T-helper 2 cell (primary cell): ENCODE measurements at places on chromosomes 12 and 14.

DNA sequence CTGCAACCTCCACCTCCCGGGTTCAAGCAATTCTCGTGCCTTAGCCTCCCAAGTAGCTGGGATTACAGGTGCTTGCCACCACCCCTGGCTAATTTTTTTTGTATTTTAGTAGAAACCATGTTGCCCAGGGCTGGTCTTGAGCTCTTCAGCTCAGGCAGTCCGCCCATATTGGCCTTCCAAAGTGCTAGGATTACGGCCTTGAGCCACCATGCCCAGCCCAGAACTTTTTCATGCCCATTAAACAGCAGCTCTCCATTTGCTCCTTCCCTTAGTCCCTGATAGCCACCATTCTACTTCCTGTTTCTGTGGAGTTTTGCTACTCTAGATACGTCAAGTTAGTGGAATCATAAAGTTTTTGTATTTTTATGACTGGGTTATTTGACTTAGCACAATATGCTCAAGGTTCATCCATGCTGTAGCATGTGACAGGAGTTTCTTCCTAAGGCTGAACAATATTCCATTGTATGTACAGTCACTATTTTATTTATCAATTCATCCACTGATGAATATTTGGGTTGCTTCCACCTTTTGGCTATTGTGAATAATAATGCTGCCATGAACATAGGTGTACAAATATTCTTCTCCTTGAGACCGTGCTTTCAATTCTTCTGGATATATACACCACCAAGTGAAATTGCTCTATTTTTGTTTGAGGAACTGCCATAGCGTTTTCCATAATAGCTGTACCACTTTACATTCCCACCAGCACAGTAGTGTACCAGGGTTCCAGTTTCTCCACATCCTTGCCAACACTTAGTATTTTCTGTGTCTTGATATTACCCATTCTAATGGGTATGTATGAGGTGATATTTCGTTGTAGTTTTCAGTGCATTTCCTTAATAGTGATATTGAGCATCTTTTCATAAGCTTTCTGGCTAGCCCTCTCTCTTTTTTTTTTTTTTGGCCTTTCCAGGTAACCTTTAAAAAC, 15.0 kb downstream of the ATF1 start:
- DNase-seq = no peak

GRCh38 chr12:103956509-103957027, 9.1 kb upstream of the TDG start:
- no peak for DNase-seq

DNA sequence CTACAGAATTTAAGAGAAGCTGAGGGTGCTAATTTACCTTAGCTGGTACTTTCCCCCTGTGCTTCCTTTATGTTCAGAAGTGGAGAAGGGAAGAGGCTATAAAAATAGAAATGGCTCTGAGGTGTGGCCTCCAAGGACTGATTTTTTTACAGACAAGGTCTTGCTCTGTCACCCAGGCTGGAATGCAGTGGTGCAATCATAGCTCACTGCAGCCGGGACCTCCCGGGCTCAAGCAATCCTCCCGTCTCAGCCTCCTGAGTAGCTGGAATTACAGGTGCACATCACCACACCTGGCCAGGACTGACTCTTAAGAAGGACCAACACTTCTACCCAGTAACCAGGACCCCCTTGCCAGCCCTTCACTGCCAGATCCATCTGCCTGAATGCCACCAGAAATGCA, 23.9 kb upstream of the NAP1L1 start:
- no peak for DNase-seq

- no peak for DNase-seq
Measured at GRCh38 chr12:26197832-26198231, 2.5 kb downstream of the SSPN start.

- DNase-seq = no peak
Measured at GRCh38 chr14:28300356-28300755, 466.2 kb upstream of the FOXG1 start.

- DNase-seq = no peak
Measured at GRCh38 chr14:57831981-57832380, 33.9 kb downstream of the SLC35F4 start.

DNA sequence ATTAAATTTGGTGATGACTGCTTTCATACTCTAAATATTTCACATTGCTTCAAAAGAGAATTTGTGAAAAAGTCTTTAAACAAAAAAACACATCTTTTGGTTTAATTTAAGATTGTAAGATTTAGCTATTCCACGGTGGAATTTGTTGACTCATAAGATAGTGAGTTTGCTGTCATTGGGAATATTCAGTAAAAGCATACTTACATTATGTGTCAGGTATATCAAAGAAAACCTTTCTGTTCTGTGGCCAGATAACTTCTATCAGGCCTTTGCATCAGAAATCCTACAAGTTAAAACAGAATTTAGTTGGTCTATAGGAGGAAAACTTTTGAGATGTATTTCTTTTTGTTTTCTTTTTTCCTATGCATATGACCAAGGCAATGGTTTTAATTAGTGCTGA, 148.8 kb upstream of the E2F7 start:
- DNase-seq = no peak

DNA sequence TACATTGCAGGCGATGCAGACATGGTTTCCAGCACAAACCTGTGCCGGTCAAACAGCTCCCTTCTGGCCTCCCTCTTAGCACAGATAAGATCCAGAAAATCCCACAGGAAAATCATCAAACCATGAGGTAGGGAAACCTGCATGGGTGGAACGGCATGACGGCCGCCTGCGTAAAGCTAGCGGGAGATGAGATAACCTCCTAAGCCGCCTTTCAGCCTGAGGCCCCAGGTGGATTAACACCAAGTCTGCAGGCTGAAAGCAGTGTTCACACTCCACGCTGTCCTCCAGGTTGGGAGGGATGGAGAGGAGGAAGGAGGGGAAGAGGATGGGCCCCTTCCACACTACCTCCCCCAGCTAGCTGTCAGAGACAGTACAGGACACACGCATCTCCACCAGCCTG, 63.8 kb downstream of the TSPAN11 start:
- no peak for DNase-seq

DNA sequence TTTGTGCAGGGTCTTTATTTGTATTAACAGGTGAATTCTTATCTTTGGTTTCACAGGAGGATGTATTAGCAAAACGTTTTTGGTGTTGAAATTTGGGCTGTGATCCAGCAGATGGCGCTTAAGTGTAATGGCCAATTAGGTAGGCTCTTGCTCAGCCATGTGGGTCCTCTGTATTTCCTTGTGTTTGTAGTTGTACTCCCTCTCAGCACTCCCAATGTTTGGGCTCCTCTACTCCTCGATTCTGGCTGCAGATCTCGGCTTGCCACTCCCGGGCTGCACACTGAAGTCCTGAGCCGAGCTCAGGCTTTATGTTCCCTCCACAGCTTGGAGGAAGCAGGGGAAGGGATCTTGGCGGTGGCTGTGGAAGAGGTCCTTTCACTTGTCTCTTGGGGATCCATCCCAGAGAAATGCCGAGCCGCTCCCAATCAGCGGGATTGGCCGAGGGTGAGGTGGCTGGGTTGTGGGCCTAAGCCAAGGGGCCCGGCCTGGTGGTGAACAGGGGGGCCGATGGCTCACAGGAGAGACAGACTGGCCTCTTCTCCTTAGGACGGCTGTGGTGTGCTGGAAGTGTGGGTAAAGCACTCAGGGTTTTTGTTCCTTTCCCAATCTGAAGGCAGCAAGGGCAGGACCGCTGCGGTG, 133.7 kb downstream of the AEBP2 start:
- no peak for DNase-seq

GRCh38 chr12:116582610-116583009, 23.4 kb downstream of the MAP1LC3B2 start:
- no peak for DNase-seq

- no peak for DNase-seq
Measured at GRCh38 chr14:98114122-98114895, 1157.7 kb downstream of the BCL11B start.

- DNase-seq = no peak
Measured at GRCh38 chr12:76402259-76402658, 54.0 kb upstream of the BBS10 start.

DNA sequence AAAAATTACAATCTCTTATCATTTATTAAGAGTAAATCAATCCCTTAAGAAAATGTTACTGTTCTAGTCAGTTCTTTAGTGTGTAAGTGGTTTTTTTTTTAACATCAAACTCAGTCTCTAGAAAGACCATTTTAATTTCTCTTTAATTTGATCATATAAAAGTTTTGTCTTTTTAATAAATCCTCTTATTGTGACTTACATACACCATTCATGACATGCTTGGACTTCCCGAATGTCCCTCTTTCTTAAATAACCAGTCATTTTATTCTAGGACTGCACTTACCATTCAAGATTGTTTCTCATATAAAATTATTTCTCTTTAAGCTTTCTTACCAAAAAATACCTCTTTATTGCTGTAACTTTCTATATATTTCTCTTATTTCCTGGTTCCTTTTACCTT, 60.8 kb upstream of the EVL start:
- DNase-seq = no peak

GRCh38 chr12:10241727-10242126, 29.1 kb downstream of the GABARAPL1 start:
- no peak for DNase-seq

DNA sequence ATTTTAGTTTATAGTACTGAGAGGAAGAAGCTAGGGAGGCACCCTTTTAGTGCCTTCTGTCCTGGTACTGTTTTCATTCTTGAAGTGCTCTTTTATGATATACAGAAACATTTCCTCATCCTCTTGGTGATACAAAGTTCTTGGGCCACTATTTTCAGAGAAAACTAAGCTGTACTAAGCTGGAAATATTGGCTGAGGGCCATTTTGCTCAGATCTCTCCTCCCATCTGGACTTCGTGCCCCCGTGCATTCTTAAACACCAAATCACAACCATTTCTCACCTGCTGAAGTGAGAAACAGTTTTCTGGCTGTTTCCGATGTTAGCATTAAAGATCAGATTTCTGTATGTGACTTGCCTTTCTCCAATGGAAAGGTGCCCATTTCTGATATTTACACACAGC, 158.9 kb downstream of the FBXL14 start:
- no peak for DNase-seq

DNA sequence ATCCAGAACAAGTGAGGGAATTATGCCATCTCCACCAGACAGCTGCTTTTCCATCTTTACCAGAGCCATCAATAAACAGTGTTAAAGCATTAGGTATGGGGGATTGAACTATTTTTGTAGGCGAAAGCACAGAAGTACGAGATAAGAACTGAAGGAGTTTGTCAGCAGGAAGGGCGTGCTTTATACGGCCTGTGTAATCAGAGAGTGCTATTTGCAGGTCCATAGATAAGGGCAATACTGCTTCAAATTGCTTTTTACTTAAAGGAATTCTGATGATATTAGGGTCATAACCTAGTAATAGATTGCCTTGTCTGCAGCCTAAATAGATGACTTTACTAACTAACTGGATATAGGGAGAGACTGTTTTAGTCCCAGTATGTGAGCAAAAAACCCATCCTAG, 20.3 kb upstream of the CLEC4E start:
- DNase-seq = no peak

DNA sequence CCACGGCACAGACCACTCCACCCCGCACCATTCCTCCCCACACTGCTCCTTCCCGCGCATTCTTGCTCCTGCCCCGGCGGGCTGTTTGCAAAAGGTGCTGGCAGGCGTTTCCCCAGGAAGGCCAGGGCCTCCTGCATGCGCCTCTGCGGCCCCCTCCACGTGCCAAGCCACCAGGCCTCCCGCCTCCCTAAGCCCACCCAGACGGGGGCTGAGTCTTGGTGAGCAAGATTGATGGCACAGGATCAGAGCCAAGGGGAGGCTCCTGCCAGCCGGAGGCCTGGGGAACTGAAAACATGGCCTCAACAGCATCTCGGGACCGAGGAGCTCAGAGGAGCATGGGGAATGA, 328.3 kb upstream of the DIO3 start:
- no peak for DNase-seq

DNA sequence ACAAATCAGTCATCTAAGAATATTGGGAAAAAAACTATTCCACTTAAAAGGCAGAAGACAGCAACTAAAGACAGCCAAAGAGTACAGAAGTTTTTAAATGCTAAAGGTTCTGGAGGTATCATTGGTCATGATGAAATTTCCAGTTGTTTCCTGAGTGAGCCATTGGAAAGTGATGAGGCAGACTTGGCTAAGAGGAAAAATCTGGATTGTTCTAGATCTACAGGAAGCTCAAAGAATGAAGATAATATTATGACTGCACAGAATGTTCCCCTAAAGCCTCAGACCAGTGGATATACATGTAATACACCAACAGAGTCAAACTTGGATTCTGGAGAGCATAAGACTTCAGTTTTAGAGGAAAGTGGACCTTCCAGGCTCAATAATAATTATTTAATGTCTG, 22.8 kb downstream of the GALNT4 start:
- no peak for DNase-seq

GRCh38 chr12:62205346-62205745, 54.9 kb upstream of the USP15 start:
- DNase-seq = no peak

- no peak for DNase-seq
Measured at GRCh38 chr12:109115758-109116610, at the start of gene ACACB. ACACB (plus strand) TSS chr12:109116587; CDS start chr12:109139406, 22,819 bp downstream.

- no peak for DNase-seq
Measured at GRCh38 chr14:39419272-39419671, 13.0 kb downstream of the FBXO33 start.

DNA sequence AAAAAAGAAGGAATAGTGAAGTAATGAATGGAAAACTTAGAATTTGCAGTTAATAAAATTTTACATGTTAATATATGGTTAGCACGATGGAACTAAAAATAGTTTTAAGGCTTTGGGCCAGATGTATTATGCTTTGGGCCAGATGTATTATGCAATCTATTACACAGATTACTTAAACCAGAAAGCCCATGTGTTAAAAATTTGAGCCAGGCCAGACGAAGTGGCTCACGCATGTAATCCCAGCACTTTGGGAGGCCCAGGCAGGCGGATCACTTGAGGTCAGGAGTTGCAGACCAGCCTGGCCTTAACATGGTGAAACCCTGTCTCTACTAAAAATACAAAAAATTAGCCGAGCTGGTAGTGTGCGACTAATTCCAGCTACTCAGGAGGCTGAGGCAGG, 17.2 kb downstream of the IFT81 start:
- no peak for DNase-seq

- no peak for DNase-seq
Measured at GRCh38 chr12:128307791-128308190, 40.8 kb downstream of the TMEM132C start.

DNA sequence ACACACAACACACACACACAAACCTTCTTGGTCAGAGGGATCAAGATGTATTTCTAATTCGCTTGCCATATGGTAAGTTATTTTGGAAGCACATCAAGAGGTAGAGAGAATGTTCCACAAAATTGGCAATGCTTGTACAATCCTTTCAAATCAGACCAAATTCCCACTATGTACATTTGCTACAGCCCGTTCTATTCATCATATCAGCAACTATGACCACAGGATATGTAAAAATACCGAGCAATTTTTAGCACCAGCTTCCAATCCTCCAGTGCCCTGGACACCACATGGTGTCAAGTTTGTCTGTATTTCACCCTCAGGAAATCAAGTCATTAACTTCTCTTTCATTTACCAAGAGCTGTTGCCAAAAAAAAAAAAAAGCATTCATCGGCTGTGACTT, 21.2 kb downstream of the TBX5 start:
- no peak for DNase-seq

- no peak for DNase-seq
Measured at GRCh38 chr12:30358671-30359070, 337.0 kb downstream of the IPO8 start.
